Stimulated activated CD8-positive, alpha-beta memory T cell treated with anti-CD3 and anti-CD28 coated beads, Interleukin-4, amount 100 ng/mL, for 1 hour (primary cell): ENCODE measurements at places on chromosomes 7 and 10.
A peak's percentile ranks its signal among the peaks of the same experiment; 100 is the strongest.

- DNase-seq = no peak
Measured at GRCh38 chr10:34967335-34967880, 122.7 kb downstream of the CUL2 start.

- DNase-seq = no peak
Measured at GRCh38 chr7:65966146-65966545, 15.9 kb downstream of the GUSB start.

GRCh38 chr10:62853710-62854109, 37.5 kb upstream of the EGR2 start:
- peak; percentile 11 for DNase-seq

- no peak for DNase-seq
Measured at GRCh38 chr10:114869520-114869892, 47.9 kb downstream of the FHIP2A start.

- no peak for DNase-seq
Measured at GRCh38 chr10:86389441-86390193, 23.0 kb upstream of the GRID1 start.
